ENCODE measurements at places on chromosomes 3 and 15.

- DNase-seq, result no peak
Observed at GRCh38 chr15:66394472-66394871, 7.8 kb downstream of the MAP2K1 start.

DNA sequence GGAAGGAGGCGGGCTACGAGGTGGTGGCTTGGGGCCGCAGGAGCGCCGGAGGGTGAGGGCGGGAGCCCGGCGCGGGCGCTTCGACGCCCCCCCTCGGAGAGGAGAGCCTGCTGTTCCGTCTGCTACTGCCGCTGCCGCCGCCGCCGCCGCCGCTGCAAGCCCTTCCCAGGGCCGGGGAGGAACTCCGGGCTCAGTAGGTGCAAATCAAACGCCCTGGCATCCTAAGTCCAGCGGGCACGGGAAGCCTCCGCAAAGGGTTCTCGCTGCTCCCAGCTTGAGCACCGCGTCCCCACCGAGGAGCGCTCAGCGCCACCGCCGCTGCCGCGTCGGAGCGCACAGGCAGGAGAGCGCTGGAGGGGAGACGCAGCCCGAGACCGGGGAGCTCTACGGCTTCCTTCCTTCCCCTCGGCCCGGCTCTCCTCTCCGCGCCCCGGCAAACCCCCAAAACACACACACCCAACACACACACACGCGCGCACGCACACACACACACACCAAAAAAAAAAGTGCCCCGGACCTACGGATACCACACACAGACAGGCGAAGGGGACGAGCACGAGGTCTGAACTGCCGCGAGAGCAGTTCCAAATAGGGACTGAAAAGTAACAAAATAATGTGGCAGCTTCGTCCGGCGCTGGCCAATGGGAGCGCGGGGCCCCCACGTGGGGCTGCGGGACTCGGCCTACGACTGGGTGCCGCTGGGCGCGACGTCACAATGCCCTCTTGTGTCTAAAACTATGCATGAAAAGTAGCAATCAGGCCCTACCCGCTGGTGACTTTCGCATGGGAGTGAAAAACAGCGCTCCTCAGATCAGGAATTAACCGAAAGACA lies at the start of gene TLE3:
TSS of gene TLE3 (minus strand) at position 597 of the 832 bp plus-strand sequence. CDS start 1,119 bp downstream, outside the sequence.
- DNase-seq, result peak; percentile 99

DNA sequence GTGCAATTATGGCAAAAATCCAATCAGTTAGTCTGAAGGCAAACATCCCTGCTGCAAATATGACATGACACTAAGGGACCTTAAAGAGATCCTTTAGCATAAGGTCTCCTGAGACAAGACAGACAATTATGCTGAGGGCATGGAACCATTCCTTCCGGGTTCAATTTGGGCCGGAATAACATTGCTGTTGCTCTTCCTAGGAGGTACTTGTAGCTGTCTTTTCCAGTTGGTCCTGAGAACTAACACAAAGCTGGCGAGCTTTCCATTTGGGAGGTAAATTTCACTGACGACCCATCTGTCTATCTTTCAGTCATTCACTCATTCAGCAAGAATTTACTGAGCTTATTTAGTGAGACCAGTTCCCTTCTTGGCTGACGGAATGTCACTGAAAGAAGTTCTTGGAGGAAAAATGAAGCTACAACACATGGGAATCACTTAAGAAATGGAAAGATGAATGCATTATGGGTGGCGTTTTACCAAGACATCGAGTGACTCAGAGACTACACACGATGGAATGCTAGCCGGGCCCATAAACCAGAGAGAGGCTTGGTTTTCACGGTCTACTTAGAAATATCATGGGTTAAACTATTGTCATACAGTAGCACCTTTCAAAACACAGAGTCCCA lies 215.5 kb downstream of the PDZRN3 start:
- no peak for DNase-seq

GRCh38 chr3:156174229-156174847 lies 54.0 kb downstream of the KCNAB1 start:
- no peak for DNase-seq

DNA sequence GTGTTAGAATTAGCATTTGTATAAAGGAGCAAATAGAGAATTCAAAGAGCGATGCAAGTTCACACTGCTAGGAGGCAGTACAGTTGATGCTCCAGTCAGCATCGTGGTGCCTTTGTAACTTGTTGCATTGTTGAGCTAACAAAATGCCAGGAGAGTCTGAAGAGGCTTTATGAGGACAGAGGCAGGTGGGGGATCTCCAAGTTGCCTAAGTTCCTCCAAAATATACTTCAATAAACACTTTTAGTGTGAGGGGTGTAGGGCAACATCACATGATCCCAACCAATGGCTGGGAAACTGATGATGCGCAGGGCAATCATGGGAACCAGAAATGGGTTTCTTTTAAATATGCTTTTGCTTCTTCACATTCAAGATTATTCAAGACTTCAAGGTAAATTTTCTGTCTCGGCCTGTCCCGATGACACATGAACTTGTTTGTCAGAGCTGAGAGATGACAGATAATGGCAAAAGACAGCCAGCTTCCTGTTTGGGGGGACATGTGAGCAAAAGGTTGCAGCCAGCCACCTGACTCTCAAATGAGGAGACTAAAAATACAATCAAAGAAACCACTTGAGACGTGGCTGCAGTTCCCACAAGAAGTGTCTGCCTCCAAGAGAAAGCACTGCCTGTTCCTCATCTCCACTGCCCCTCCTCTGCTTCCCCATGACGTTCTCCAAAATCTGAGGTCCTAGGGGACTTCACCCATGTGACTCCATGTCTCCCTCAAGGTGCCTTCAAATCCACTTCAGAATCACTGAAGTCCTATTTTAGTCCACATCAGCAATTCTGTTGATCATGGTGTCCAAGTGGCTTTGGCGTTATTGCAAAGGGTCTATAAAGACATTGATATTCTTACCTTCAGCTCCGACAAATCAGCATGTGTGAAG lies 39.3 kb downstream of the KLHL6 start:
- DNase-seq, result peak; percentile 48

DNA sequence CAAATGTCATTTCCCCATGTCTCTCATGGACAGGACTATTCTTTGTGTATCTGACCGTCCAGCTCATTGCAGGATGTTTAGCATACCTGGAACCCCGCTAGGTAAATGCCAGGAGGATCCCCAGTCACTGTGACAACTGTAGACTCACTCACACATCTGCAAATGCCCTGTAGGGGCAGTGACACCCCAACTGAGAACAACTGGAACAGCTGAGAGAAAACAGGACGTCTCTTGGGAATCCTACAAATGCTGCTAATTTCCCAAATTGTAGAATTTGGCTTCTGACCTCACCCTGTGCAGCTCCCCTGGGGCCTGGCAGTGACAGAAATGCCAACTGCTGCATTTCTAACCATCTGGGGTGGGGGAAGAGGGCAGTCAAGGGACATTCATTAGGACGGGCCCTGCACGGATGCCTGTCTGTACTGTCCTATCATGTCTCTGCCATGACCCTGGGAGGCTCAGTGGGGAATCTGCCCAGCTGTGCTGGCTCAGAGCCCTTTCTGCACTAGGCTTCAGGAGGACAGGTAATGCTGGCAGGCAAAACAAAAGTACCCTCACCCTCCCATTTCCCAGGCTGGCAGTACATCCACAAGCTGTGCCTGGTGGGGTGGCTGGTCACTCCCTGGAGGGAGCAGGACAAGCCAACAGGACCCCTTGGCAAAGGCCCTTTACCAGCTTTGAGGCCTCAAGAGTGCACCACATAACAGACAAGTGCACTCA lies 30.4 kb downstream of the RAB6B start:
- DNase-seq, result no peak

DNA sequence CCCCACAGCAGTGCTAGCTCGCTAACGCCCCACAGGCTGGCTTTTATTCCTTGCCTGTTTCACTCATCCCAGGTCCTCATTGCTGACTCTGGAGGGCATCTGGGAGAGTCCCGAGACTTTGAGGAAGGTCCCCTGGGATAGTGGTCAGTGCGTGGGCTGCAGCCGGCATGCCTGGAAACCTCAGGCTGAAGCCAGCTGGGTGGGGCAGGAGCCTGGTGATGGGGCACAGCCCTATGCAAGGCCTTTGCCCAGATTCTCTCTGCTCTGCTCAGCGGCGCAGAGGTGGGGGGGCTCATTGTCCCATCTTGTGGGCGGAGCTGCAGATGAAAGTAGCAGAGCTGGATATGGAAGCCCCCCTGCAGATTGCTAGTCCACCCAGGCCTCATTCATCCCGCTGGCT lies 55.7 kb upstream of the SMAD6 start:
- no peak for DNase-seq

DNA sequence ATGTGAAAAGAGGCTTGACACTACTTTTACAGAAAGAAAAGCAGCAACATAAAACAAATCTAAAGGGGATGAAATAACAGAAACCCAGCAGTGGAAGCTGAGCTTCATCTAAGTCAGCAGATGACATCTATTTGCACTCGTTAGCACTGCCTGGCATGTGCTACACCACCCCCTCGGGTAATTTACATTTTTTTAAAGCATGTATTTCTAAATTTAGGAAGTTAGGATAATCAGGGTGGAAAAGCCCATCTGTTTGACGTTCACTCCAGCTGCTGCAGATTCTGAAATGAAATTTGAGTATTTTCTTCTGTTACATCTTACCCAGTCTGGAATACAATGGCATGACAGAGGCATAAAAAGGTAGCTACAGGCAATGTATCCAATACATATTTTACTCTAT lies 20.7 kb downstream of the IGSF11 start:
- DNase-seq, result no peak

DNA sequence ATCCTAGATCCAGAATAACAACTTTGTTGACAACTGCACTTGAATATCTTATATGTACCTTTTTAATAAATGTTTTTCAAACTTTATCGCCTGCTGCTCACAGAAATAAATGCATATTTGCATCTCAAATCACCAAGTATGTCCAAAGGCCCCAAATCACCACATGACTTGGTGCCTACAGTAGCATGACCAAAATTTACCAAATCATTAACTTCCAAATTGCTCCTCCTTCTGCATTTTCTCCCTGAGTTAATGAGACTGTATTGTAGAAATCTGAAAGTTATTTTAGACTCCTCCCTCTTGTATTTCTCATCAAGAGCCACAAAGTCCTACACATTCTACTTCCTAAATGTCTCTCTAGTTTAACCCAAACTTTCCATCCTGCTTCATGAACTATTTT lies 635.5 kb upstream of the NAALADL2 start:
- DNase-seq, result no peak

GRCh38 chr3:123799544-123800361 lies 84.4 kb downstream of the MYLK start:
- DNase-seq, result no peak

GRCh38 chr15:35737441-35737840 lies 191.5 kb upstream of the DPH6 start:
- no peak for DNase-seq

- DNase-seq, result peak; percentile 52
Observed at GRCh38 chr3:112629425-112629824, 11.5 kb downstream of the CCDC80 start.

DNA sequence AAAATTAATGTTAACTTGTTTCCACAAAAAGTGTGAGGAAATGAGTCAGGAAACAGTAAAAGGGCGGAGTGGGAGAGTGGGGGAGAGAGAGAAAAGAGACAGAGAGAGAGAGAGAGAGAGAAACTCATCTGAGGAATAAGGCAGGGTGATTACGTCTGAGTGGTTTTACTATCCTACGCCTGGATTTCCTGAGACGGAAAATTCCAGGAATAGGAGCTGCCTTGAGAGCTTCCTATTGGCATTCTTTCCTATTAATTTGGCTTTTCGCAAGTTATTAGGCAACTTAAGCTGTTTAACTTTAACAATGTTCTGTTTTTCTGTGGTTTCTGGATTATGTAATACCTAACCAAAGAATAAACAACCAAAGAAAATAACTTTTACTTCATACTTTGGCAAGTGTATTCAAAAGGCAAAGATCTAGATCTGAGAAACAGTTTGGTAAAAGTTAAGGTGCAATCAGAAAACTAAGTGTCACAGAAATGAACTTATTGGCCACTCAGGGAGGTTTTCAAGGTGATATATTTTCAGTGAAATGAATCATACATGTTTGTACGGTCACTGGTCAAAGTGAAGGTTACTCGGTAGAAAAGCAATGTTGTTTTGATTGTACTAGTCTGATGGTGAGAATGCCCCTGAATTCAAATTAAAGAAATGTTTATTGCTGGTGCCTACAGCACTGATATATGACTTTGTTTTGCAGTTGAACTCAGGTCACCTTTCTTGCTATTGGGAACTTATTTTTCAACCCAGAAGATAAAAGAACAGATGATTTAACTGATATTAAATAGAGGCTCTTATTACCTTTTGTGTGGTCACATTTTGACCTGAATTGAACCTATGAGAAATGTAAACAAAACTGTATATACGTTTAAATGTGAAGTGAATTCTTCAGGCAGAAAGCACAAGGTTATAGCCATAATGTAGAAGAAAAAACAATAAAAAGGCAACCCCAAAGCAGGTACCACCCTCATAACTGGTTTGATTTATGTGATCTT lies 39.9 kb upstream of the TNFSF10 start:
- peak; percentile 88 for DNase-seq

Measured in activated CD4-positive, alpha-beta T cell treated with anti-CD3 and anti-CD28 coated beads, Interleukin-10, Interleukin-2, amounts not matched to agents 100 ng/mL and 50 ng/mL, durations not matched to agents 16 hours and 8 hours (primary cell).